ENCODE measurements at places on chromosomes 3 and 15.

GRCh38 chr3:41601404-41601987 is 360.4 kb downstream of the ULK4 start:
- no peak for DNase-seq

DNA sequence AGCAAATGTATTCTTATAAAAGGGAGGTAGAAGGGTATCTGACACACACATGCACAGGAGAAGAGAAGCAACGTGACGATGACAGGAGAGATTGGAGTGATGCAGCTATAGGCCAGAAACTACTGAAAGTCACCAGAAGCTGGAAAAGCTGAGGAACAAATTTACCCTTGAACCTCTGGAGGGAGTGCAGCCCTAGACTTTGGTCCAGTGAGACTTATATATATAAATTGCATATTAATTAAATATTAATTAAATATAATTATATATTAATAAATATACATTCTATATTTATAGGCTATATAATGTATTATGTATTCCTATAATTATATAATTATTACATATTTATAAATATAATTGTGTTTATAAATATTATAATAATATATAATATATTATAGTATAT is 96.5 kb upstream of the LMCD1 start:
- DNase-seq: no peak

DNA sequence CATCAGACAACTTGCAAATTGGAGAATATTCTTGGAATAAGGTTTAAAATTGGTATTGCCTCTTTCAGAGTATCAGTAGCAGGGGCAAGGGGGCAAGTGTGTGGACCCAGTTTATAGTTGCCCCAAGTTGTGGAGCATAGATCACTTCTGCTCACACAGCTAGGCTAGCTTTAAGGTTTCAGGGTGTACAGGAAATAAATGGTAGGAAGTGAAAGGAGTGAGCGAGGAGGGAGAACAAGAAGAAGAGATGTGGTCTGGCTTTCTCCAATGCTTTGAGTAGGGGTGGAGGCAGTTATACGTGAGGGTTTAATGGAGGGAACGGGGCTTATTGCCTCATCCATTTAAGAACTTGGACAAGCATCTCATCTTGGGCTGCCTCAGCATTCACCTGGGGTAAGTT is 290.0 kb upstream of the CFAP20DC start:
- no peak for DNase-seq

DNA sequence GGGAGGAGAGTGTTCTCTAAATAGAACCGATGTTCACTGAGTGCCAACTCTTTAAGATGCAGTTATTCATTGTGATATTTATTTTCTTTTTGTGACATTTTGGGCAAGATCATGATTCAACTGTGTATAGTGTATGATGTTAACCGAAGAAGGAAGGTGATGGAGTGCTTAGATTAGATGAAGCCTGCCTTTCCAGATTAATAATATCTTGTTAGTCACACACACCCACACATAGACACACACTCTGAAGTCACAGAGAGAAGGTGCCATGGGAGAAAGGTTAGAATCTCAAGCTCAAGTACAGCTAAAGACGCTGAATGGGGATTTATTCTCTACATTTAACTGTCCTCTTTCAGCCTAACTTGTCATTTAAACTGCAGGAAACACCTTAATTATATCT is 77.0 kb downstream of the SLC9A9 start:
- no peak for DNase-seq

DNA sequence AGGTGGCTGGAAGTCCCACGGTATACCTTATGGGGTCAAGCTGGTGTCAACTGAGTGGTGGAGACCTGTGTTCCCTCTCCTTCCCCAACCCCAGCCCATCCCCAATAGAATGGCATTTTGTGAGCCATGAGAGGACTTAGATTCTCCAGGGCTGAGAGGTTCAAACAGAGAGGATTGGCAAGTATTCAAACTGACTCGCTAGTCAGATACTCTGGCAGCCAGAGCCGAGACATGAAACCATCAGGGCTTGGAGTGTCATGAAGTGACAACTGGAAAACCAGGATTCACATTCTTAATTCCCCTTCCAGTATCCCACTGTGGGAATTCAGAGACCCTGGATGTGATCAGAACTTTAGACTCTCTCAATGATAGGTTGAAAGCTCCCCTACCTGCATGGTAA is 159.4 kb upstream of the SNTN start:
- DNase-seq: no peak

DNA sequence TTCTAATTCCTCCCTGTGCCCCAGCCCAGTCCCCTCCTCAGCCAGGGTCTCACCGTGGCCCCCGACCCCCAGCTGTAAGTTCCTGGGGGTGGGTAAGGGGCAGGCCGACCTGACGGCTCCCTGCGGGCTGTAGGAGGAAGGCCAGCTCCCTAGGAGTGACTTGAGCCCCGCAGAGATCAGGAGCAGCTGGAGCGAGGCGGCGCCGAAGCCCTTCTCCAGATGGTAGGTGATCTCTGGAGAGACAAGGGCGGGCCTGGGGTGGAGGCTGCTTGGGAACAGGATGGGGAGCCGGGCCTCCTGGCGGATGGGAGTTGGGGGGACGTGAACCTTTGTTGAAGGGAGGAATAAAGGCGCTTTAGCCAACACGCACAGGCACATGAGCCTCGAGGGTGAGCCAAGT is 4.2 kb downstream of the SLC28A1 start:
- DNase-seq: no peak

DNA sequence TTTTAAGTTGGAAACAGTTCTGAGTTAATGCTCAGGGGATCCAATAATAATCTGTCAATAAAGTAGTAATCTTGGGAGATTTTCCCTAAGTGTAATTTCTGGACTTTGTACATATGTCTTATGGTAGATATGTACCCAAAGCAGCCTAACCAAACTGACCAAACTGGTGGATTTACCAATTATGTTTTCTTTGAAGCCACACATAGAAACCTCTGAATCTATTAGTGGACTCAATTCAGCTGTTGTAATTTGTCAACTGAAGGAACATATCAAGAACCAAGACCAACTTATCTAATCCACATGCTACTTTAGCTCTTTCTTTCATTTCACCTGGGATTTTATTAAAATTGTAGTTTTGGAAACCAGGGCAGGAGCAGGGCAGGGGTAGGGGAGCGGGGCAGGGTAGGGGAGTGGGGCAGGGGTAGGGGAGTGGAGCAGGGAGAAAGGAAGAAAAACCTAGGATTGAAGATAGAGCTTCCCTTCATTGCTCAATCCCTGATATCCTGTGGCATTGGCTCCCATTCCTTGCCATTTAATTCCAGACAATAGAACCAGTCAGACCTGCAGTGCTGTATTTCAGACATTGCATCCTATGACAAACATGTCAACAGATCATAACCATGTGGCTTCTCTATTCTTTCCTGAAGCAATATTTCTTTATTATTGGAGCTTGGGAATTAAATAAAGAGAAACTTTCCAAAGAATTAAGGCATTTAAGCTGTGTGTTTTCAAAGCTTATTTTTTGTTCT is 101.8 kb downstream of the NFKBIZ start:
- no peak for DNase-seq

DNA sequence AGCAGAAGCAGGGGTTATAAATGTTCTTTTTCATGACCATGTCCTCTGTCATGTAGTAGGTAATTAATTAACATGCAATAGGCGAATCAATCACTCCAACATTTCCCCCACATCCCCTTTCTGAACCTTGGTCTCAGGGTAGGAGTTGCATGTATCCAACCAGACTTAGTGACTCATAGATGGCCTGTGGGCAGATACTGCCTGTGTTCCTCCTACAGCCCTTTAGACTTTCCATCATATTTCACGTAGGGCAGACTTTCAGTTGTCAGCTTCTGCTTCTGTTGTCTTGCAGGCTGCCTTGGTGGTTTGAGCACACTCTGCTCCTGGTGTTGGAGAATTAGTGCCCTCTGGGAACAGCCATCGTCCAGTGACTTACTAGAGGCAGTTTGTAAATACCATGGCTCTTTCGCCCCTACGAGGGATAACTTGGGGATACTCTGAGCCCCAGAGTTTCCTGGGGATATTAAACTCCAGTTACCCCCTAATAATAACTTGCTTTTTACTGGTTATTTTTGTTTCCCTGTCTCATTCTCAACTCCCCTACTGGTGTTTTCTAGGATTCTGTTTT is 244.4 kb downstream of the EDEM1 start:
- DNase-seq: no peak

DNA sequence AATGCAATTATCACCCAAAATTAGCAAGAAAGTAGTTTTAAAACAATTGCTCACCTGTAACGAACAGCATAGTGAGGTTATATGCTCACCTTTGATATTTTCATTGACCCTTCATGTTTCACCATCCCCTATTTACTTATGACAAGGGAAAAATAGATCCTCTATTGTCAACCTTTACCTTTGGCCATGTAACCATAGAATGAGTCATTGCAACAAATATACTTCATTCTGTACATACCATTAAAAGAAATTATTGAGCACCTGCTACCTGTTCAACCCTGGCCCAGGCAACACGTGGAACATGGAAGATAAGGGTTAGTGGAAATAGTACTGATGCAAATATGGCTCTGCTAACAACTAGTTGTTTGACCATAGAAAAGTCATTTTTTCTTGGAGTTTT is 20.2 kb downstream of the LSAMP start:
- peak; percentile 21 for DNase-seq

DNA sequence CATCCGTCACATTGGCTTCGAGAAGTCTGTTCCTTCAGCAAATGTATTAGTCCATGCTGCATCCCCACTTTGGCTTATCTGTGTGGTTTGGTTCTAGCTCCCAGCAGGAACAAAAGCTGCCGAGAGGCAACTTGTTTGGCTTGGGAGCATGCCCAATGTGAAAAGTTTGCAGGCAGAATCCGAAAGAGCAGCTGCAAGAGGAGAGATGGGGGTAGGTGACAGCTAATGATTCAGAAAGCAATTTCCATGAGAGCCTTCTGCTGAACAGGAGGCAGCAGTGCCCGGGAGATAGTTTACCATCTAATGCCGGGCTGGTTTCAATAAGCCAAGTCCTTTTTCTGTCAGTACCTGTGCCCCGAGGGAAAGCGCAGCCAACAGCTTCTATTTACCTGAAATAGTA is 60.2 kb downstream of the GRM7 start:
- DNase-seq: peak; percentile 84

- no peak for DNase-seq
Measured at GRCh38 chr3:44969828-44970179, 6.2 kb downstream of the ZDHHC3 start.

- no peak for DNase-seq
Measured at GRCh38 chr3:122598151-122598550, 20.7 kb downstream of the PARP15 start.

GRCh38 chr15:99486371-99487336 is 79.1 kb upstream of the MEF2A start:
- DNase-seq: peak; percentile 77

- peak; percentile 83 for DNase-seq
Measured at GRCh38 chr15:68559345-68560310, 19.2 kb upstream of the CORO2B start.

DNA sequence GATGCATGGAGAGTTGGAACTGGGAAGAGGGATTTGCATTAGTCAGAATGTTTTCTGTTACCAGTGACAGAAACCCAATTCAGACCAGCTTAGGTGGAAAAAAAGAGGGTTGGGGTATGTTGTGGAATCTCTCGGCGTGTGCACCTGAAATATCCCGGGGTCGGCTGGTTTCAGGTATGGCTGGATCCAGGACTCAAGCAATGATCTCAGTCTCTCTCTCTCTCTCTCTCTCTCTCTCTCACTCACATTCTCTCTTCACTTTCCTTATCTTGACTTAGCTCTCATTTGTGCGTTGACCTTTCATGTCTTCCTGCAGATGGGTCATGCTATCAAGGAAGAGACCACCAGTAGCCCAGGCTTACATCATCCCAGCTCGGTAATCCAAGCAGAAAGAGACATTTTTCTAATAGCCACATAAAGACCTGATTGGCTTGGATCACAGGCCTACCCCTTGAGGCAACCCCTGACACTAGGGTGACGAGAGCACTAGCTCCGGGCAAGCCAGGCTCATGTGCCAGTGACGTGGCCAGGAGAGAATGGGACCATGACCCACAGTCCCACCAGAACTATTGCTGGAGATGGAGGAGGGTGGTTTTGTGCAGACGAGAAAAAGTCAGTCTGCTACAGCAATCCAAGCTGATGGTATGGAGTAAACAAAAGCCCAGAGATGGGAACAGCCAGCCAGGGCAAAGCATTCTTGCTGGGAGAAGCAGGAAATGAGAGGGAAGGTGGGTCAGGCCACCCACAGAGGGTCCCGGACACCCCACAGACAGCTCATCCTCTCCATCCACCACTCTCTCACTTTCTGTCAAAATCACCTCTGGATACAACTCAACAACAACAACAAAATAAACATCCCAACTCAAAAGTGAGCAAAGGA is 91.7 kb downstream of the CHSY1 start:
- DNase-seq: no peak

- no peak for DNase-seq
Measured at GRCh38 chr3:55160241-55160983, 232.6 kb upstream of the LRTM1 start.

DNA sequence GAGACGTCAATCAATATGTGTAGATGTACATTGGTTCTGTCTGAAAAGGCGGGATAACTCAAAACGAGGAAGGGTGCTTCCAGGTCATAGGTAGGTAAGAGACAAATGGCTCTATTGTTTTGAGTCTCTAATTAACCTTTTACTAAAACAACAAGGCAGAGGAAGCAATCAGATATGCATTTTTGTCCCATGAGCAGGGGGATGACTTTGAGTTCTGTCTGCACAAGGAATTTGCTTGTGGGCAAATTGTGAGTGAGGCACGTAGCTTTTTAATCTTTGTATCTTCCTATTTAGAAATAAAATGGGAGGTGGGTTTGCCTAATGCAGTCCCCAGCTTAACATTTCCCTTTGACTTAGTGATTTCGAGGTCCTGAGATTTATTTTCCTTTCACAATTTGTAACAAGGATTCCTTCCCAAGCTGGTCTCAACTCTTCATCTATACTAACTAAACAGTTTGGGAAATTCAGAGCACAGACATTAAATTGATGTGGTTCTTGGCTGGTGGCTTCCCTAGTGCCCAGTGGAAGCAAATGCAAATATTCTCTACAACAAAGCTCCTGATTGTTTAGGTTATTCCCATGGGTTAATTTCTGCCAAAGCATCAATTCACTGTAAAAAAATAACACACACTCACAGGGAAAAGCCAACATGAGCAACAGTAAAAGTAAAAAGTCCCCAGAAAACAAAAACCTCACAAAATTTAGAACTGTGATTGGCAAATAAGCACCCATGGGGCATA is 738.8 kb upstream of the SGO1 start:
- no peak for DNase-seq

Measured in NCI-H1105 treated with DMSO at 0.1 percent for 48 hours (cell line).